ENCODE measurements at places on chromosomes 12 and 14.

- no peak for DNase-seq
Observed at GRCh38 chr12:122085591-122085990, 7.0 kb downstream of the MLXIP start.

GRCh38 chr12:12776261-12776660, 9.2 kb upstream of the APOLD1 start:
- no peak for DNase-seq

DNA sequence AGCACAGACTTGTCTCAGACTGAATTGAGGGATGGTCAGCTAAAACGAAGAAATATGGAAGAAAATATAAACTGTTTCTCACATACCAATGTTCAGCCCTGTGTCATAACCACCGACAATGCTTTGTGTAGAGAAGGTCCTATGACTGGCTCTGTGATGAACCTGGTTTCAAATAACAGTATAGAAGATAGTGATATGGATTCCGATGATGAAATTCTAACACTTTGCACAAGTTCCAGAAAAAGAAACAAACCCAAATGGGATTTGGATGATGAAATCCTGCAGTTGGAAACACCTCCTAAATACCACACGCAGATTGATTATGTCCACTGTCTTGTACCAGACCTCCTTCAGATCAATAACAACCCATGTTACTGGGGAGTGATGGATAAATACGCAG, 7.9 kb upstream of the MAPK1IP1L start:
- no peak for DNase-seq

GRCh38 chr12:132601171-132601883, 9.1 kb downstream of the LRCOL1 start:
- no peak for DNase-seq

- DNase-seq = no peak
Observed at GRCh38 chr12:42281844-42282243, 43.8 kb upstream of the YAF2 start.

DNA sequence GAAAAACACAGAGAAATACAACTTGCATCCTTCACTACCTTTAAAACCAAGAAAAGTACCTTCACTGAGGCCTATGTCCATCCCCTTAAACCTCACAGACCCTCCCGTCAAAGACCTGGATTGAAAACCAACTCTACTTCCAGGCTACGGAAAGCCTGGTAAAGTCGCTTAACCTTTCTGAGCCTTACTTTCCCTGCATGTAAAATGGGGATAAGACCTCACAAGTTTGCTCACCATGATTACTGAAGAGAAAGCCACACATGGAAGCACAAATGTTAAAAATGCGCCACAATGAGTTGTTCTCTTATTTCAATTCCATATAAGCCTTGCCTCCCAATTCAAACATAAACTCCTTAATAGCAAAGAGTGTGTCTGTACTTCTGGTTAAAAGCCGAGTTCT, 8.4 kb downstream of the ACTN1 start:
- no peak for DNase-seq

- no peak for DNase-seq
Observed at GRCh38 chr14:105061428-105062047, 3.7 kb downstream of the GPR132 start.

DNA sequence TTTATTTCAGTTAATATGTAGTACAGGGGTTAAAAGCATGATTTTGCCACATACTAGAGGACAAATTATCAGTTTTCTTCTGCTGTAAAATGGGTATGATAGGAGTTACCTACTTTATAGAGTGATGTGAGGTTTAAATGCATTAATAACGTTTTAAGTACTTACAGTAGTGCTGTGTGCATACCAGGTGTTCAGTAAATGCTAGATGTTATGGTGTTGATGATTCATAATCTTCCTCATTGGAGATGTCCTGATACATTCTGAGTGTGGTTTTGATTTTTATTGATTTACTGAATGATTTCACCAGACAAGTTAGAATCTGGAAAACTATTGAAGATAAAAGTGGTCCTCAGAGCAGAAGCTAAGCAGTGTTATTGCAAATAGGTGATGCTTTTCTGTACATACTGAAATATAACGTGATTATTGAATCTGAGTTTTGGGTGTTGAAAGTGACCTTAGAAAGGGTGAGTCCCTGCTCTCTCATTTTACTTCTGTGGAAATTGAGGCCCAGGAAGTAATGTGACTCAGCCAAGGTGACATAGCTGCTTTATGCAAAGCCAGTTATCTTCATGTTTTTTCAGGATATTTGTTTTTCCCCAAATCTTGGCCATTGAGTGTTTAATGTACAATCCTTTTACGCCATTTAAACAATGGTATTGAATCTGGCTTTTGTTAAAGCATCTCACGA, 54.7 kb downstream of the VRK1 start:
- DNase-seq = no peak

DNA sequence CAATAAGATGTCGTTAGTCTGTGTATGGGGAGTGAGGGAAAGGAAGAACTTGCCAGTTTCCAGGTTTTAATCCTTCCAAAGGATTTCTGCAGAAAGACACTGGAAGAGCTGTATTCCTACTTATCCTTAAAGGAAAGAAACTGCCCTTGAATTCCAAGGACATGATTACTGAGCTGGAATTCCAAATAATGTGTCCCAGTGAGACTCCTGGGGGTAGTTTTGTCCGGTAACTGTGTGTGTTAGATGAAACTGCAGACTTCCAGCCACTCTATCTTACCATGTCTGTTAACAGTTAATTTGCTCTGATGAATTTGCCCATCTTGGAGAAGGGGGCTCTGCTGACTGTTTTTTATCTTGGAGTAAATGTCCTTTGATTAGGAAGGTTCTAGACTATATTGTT, 33.0 kb downstream of the CKB start:
- no peak for DNase-seq

GRCh38 chr12:65306366-65307168, 28.1 kb downstream of the MSRB3 start:
- DNase-seq = peak; percentile 23

GRCh38 chr12:83826112-83826511, 1086.5 kb downstream of the SLC6A15 start:
- no peak for DNase-seq

- DNase-seq = no peak
Observed at GRCh38 chr12:3752096-3752709, 706 bp downstream of the CRACR2A start.

DNA sequence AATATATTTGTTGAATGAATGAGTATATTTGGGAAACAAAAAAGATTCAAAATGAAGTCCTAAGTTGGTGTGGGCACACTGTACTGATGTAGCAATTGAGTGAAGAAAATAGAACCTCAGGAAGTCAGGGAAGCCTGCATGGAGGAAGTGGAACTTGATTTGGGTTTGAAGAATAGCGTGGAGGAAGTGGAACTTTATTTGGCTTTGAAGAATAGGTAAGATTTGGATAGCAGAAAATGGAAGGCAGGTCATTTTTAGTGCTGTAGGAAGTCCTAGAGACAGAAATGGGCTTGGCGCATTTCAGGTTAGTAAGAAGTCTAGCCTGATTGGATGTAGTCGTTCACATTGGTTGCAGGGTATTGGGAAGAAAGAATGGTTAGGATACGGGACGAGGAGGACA, 5.4 kb downstream of the C12orf75 start:
- DNase-seq = no peak

DNA sequence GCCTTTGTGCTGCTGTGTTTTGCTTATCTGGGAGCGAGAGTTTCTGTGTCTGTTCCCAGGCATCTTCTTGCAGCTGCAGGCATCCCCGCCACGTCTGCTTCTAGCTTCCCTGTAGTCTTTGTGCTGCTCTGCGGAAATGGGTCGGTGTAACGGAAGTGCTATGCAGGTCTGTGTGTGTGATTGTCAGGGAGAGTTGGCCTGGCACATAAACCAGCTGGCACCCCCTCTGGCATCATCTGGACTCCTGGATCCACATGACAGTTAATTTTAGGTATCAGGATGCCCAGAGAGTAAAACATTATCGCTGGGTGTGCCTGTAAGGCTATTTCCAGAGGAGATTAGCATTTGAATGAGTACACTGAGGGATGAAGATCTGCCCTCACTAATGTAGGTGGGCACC, 9.4 kb upstream of the OASL start:
- no peak for DNase-seq

GRCh38 chr14:92951912-92952471, 29.0 kb downstream of the CHGA start:
- DNase-seq = peak; percentile 53

DNA sequence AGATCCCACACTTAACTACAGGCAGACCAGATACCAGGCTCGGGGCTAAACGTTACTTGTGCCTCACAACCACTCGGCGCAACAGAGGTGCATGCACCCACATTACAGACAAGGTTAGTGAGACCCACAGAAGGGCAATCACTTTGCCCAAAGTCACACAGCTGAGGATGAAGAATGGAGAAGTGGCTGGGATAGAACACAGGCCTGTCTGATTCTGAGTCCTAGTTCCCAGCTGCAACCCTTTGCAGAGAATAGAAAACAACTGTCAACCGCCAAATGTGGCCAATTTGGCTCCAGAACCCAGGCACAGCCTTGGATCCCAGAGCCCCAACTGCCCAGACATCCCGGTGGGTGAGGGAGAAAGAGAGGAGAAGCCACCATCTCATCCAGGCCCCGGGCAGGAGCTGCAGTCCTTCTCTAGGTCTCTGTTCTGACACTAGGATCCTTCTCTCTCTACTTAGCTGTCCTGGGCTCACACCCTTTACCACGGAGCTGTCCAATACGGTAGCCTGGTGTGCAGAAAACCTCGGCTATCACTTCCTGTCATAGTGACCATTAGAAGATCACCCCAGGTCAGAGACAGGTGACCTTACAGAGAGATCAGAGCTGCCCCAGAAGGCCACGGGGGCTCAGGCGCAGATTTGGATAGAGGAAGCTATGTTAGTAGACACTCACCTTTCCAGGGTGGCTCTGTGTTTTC, 59.1 kb downstream of the FAM222A start:
- no peak for DNase-seq

DNA sequence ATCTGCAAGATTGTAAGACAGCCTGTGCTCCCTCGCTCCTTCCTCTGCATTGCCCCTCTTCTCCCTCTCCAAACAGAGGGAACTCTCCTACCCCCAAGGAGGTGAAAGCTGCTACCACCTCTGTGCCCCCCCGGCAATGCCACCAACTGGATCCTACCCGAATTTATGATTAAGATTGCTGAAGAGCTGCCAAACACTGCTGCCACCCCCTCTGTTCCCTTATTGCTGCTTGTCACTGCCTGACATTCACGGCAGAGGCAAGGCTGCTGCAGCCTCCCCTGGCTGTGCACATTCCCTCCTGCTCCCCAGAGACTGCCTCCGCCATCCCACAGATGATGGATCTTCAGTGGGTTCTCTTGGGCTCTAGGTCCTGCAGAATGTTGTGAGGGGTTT, 37.4 kb downstream of the DAD1 start:
- DNase-seq = no peak

DNA sequence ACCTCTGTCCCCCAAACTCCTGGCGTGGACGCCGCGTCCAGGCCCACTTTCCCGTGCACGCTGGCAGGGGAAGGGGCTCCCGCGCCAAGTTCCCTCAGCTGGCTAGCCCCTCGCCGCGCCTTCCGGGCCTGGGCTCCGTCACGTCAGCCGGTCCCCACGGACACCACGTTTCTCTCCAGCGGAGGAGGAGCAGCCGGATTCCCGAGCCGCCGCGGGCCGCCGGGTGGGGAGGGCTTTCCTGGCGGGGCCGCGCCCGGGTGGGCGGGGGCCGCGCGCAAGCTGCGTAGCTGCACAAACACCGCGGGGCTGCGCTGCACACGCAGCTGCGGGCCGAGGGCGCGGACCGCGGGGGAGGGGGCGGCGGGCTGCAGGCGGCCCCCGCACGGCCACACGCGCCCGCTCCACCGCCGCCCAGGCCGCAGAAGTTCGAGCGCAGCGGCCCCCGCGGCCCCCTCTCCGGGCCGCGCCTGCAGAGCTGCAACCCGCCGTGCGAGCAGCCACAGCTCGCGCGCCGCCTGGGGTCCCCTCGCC, 45.1 kb upstream of the PNMA1 start:
- peak; percentile 39 for DNase-seq

DNA sequence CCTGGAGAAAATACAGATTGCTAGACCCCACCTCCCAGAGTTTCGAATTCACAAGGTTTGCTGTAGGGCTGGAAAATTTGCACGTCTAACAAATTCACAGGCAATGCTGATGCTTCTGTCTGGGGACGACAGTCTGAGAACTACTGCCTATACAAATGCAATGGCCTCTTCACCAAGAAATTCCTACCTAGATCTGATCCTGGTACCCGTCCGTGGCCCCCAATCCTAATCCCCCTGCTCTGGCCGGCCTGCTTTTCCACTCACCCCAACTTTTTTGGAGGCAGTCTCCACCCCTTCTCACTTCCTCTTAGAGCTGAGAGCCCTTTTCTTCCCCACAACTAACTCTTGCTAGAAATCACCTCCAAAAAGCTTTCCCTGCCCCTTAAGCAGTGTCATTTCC, 3.1 kb upstream of the SSH1 start:
- DNase-seq = no peak

GRCh38 chr12:91603060-91603459, 420.4 kb upstream of the DCN start:
- DNase-seq = no peak

DNA sequence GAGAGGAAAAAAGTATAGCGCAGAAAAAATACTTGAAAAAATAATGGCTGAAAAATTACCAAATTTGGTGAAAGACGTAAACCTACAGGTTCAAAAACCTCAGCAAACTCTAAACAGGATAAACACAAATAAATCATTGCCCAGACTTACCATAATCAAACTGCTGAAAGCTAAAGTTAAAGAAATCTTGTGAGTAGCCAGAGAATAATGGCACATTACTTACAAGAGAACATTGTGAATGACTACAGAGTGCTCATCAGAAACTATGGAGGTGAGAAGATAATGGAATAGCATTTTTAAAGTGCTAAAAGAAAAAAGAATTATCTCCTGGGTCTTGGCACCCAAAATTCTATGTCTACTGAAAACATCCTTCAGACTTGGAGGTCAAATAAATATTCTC, 36.0 kb downstream of the ATF1 start:
- no peak for DNase-seq

DNA sequence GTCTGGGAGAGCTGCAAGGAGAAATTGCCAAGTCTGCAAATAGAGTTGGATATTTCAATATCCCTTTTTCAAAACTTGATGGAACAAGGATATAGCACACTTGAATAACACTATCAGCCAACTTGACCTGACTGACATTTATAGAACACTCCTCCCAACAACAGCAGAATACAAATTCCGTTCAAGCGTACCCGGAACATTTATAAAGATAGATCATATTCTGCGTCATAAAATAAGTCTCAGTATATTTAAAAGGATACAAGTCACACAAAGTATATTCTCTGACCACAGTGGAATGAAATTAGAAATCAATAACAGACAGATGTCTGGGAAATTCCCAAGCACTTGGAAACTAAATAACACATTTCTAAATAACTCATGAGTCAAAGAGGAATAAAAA, 29.0 kb upstream of the MEG3 start:
- DNase-seq = no peak

GRCh38 chr12:52622349-52622748, 4.0 kb upstream of the KRT73 start:
- no peak for DNase-seq

- DNase-seq = peak; percentile 5
Observed at GRCh38 chr14:74333909-74334308, 14.4 kb upstream of the VRTN start.

DNA sequence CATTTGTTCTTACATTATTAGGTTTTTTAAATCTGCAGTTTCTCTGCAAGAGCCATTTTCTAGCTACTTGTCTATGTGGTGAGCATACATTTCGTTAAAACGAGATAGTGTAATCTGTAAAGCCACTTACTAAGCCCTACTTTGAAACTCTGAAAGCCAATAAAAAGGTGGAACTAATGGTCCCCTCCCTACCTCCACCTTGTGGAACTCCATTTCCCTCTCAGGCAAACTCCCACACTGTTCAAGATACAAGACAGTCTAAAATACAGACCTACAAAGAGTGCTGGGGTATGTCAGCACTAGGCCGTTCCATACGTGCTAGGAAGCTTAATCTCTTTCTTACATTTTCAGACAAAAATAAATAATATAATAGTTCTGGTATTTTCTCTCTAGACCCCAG, 74.1 kb downstream of the DUSP6 start:
- DNase-seq = no peak

Measured in fibroblast of the conjunctiva (primary cell).